K562 (cell line): ENCODE measurements at places on chromosomes 5 and 9. TPM values are rescaled to one million over a fixed set of nuclear protein-coding genes. Genes with fewer than 3 reads are reported as not detected.

The SPATA31A3 gene
- total RNA-seq: not detected in 2 replicates

The PHF24 gene
- total RNA-seq: not detected in 2 replicates

The PGM5 gene
- total RNA-seq: 0.24 and 0.45 TPM in 2 replicates

GRCh38 chr5:38871790-38872551 lies 26.2 kb downstream of the OSMR start:
- DNase-seq: no peak

DNA sequence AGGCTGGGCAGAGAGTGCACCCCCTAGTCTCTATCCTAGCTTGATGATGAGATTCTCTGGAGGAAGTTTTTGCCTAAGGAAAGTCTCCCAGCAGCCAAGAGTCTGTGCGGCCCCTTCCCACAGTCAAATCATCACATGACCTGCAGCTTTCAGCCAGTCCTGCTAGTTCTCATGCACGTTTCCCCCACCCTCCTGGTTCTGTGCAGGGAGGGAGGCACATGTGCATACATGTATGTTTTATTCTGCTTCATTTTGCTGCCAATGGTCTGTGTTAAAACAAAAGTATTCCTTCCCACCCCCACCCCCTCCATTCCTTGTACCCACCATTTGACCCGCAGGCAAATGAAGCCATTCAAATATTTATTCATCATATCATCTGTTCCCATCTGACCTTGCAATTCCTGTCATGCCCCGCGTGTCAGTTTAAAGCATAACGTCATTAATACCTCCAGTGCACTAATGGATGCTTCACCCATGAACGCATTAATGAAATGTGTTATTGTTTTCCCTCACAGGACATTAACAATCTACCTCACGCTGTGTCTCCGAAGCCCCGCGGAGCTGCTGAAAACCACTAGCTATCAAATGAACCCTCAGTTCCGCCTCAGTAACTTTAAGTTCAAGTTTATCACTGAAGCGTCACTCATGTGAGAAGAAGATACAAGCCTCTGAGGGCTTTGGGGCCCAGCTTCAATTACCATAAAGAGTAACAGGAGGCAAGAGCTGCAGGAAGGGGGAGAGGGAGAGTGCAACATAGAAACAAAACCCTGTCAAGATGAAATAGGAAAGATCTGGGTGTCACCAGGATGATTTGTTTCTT lies 139.6 kb downstream of the RASEF start:
- DNase-seq: no peak

DNA sequence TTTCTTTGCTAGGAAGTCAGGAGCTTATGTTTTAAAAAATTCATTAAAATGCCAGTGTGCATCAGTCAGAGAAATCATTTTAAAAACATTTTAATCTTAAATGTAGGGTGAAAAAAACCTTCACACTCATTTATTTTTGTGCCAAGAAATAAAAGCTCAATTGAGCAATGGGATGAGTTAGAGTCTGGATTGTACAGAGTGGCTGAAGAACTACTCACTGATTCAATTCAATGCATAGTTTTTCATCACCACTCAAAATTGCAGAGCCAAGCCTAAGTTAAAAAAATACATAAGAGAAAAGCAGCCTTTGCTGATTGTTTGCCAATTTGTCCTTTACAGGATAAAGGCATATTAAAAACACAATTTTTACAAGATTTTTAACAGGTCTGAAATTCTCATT lies 168.2 kb upstream of the DMRTA1 start:
- no peak for DNase-seq

DNA sequence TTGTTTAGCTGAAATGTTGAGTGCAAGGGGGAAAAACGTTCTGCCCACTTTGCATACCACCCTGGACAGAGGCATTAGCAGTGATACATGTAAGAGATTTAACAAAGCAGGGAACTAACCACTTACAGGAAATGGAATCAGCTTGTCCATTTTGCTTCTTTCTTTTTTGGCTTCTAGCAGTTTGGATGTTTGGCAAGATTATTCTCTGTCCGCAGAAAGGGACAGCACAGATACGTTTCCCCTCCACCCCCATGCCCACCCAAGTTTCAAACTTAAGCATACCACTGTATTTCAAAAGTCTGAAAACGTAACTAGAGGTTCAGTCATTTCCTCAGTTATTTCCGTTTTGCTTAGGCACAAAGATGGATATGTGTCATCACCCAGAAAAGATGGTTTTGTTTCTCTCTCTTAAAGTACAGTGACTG lies 118.4 kb downstream of the GDNF start:
- no peak for DNase-seq

- DNase-seq: peak; percentile 44
Observed at GRCh38 chr5:172156541-172156994, 31.5 kb downstream of the STK10 start.

GRCh38 chr5:35518104-35518503 lies 99.6 kb upstream of the SPEF2 start:
- no peak for DNase-seq

DNA sequence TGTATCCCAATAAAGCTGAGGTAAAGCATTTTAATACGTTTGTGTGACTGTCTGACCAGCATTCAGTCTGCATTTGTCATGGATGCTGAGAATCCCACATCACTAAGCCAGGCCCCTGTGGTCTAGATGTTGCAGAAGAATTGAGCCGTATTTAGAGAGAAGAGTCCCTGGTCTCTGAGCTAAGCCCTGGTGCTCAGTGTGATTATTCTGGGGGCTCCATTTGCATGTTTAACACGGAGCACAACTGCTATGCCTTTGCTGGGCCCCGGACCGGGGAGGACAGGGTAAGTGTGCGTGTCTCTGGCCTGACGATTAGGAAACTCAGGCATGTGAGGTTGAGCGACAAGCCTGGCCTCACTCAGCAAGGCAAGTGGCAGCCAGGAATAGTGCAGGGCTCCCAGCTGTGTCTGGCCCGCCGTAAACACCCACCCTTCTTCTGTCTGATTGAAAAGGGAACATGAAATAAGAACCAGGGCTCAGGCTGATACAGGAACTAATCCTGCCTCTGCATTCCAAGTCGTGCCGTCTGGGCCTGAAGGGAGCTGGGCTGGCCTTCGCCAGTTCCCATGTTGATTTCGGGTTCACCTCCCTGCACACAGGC lies 22.3 kb downstream of the FAM78A start:
- no peak for DNase-seq

DNA sequence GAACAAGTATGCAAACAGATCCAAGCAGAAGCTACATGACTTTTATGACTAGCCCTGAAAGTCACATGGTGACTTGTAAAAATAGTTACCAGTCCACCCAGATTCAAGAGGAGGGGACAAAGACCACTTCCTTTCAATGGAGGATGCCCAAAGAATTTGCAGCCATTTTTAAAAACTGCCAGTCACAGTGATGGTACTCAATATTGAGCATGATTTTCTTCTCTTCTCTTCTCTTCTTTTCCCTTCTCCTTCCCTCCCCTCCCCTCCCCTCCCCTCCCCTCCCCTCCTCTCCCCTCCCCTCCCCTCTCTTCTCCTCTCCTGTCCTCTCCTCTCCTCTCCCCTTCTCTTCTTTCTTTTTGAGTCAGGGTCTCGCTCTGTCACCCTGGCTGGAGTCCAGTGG lies 286.9 kb downstream of the PARP8 start:
- DNase-seq: no peak

GRCh38 chr9:17003576-17004240 lies 131.1 kb upstream of the CNTLN start:
- no peak for DNase-seq

DNA sequence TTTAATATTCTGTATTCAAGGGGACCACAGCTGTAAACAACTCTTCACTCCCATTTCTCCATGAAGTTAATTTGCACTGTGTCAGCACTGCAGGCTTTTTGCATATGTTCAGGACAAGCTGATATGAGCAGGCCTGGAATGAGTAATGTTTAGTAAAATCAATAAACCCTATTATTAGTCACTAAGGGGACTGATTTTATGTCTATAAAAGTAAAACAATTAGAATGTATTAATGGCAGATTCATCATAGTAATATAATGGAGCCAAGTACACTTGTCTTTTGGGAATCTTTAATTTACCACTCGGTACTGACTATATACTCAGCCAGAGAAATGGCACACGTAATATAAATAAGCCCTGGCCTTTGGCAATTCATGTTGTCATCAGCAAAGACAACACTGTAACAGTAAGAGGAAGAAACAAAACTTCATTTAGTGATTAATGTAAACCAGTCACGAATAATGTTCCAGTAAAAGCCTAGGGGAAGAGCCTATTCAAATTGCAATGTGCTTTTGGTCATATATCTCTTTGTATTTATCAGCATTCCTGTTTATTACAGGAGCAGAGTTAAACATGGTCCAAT lies 111.6 kb downstream of the ZNF608 start:
- no peak for DNase-seq

DNA sequence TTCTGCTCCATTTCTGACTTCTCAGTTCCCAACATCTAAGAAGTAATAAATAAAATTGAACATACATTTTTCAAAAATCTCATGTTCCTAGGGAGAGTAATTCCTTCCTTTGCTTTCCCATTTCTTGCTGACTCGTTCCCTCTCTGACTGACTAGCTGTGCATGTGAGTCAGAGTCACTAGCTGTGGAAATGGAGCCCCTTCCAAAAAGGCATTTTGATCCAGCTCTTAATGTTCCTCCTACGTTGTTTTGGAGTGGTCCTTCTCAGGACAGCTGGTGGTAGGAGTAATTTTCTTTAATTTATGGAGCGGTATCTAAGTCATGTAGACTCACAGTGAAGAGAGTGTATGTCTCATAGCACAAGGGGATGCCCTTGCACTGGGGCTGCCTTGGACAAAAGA lies 460.2 kb downstream of the GADD45G start:
- DNase-seq: no peak

- no peak for DNase-seq
Observed at GRCh38 chr5:35852084-35852734, 4.5 kb upstream of the IL7R start.

- no peak for DNase-seq
Observed at GRCh38 chr5:112312295-112313275, 106.5 kb downstream of the EPB41L4A start.

DNA sequence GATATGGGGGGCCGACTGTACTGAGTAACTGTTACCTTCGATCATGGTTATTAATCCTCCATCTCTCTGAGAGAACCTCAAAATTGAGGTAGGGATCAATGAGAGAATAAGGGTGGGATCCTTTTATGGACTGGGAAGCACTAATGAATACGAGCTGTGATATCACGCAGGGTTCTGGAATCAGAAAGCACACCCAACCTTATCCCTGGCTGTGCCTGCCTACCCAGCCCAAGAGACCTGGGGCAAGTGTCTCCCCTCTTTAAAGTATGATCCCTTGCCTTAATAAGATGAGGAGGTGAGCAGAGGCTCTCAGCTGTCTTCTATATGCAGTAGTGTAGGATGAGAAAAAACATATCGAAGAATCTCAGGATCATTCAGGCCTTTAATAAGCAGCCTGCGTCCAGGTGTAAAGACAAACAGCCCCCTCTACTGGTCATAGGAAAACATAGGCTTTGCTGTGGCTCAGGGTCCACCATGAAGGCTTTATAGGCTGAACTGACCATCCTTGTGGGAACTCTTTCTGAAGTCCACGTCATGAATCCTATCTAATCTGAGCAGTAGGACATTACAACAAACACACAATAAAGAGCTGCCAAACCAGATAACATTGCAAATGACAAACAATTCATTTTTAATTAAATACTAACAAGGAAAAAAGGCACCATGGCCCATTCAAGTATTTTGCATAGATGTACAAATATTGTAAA lies 16.8 kb downstream of the NIPAL4 start:
- DNase-seq: peak; percentile 70

DNA sequence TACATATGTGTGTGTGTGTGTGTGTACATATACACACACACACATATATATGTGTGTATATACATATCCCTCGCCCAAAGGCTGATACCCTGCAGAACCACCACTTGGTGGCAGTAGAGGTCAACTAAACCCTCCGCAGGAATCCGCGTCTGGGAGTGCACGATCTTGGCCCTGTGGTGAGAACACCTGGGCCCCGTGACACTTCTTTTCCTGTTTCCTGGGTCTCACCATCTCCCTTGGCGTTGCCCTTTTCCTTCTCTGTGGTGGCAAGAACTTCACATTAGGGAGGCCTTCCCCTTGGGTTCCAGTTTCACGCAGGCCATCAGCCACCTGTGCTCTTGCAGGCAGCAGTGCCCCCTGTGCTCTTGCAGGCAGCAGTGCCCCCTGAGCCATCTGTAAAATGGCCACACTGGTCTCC lies 8.2 kb downstream of the IL9 start:
- peak; percentile 73 for DNase-seq

DNA sequence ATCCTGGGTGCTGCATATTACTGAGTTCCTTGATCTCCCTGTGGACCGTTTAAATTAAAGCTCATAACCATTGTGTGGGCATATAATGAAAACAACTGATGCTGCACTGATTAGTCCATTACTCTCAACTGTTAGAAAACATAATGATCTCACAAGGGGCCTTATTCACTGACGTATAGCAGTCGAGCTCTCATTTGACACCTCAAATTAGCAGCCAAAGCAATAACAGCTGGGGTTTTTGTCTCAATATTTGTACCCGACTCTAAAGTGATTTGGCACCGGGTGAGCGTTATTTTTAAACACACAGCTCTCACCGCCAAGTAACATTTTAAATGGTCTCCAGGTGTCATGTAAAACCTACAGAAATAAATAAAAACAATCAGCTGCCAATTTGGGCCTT lies 252.2 kb upstream of the PANK3 start:
- DNase-seq: no peak

DNA sequence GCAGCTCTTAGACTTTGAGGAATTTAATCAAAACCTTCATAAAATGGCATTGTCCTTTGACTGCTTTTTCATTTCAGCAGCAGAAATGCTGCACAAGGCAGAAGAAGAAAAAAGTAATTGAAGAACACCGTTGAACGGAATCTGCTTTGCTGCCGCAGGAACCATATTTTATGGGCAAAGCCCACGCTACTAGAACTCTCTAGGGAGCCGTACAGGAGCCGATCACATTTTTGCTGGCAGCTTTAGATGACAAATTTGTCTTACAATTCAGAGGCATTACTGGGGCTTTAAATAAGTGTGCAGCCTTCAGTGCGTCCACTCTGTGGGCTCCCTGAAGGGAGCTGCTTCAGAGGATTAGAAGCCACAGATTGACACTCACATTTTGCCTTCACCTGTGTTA lies 5.4 kb downstream of the CFAP90 start:
- DNase-seq: no peak

DNA sequence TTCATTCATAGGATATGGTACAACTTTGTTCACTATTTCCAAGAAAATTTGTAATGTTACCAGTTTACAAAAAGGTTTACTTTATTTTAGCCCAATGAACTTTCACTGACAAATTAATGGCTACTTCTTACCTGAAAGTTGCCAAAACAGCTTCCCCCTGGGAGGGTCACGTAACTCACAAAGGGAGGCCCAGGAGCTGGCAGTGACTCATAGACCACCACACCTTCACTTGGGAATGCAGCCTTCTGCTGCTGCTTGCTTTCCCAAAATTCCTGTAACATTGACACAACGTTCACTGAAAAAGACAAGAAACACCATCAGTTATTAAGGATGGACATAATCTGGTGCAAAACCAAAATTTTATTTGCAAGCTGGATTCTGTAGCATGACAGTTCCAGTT lies 18.1 kb downstream of the LIX1 start:
- no peak for DNase-seq
